ENCODE measurements at places on chromosomes 1 and 21.
A peak's percentile ranks its signal among the peaks of the same experiment; 100 is the strongest.

GRCh38 chr1:30822966-30823581, 65.5 kb upstream of the LAPTM5 start:
- no peak for DNase-seq

DNA sequence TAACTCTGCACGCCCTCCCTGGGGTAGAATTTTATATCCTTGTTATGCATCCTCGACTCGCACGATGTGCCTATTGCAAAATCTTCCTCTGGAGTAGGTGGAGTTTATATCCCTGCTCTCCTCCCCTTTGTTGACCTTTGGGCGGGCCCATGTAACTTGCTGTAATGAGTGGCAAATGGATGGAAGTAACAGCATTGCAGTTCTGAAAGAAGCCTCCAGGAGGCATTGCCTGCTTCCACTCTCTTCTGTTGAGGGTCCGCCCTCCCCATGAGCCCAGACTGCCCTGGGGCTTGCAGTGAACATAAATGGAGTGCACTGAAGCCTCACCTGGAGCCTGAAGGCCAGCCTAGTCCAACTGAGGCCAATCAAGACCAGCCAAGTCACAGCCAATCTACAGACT, 62.2 kb upstream of the GRIK3 start:
- DNase-seq, result peak; percentile 12

GRCh38 chr21:38623552-38623951, 125.3 kb upstream of the ERG start:
- no peak for DNase-seq

- no peak for DNase-seq
Observed at GRCh38 chr1:8627728-8628127, 189.7 kb downstream of the RERE start.

DNA sequence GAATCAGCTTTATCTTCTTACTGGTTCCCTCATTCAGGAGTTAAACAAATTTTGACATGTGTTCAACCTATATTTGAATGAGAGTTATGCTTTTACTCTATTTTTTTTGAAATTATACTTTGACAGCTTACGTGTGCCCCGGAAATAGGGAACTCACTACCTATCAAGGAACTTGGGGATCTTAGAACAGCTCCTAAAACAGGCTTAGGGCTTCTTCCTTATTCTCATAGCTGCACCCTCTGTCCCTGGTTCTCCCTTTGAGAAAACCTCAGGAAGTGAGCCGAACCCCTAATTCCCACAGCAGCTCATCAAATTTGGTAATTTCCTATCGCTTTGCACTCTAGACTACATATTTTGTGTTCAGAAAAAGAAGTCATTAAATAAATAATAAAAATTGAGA, 81.2 kb upstream of the RUNX3 start:
- DNase-seq, result no peak

DNA sequence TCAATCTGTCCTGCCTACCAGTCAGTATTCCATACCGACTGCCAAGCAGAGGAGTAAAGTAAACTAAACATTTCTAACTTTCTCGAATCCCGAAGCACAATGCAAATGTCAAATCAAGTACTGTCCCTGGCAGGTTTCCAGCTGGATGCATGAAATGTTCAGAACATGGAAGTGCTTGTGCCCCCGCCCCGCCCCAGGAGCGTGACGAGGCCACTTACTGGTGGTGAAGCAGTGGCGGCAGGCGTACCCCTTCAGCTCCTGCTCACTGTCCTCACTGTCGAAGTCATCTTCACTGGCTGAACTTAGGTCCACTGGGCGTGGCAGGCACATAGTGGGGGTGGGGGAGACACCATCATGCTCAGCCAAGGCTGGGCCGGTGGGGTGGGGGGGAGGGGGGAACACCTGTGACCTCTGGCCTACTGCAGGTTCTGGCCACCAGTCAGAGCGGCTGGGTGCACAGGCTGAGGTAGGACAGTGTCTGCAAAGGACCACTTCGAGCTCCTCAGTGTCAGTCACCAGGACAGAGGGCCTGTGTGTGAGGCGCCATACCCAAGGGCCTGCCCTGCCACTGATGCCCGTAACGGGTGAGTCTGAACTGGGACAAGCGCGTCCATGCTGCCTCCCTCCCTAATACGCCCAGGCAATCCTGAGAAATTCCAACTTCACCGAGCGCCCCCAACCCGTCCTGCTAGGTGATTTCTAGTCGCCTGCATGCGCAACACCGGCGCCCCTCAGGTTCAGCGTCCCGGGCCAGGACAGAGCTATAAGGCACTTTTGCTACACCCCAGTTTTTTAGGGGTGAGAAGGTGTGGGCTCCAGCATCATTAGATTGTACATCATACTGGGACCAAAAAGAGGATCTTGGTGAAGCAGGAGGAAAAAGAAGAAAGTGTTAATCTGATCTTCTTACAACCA, 46.9 kb downstream of the SLC45A1 start:
- DNase-seq, result no peak

DNA sequence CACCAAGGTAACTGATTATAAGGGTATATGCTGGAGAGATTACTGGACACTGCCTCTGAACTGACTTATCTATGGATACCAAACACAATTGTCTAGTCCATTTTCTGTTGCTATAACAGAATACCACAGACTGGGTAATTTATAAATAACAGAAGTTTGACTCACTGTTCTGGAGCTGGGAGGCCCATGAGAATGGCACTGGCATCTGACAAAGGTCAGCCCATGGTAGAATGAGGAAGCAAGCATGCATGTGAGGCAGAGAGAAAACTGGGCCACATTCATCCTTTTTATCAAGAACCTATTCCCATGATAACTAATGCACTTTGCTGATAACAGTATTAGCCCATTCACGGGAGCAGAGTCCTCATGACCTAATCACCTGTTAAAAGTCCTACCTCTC, 37.4 kb downstream of the FCER1A start:
- DNase-seq, result no peak

GRCh38 chr1:87335175-87335884, 6.7 kb downstream of the LMO4 start:
- peak; percentile 79 for DNase-seq

DNA sequence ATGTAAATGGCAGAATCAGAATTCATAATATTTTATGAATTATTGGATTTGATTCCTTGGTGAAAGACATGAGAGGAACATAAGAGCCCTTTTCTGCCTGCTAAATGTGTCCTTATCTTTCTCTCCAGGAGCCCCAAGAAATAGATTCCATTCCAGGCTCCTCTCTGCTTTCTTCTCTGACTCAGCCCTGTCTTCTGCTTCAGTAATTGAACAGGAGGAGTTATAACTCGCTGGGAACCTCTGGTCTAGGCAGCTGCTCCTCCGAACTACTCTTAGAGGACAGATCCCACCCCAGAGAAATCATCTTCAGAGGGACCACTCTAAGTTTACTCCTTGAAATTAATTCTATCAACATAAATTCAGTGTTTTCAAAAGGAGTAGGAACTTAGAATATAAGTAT, 78.4 kb downstream of the RGS21 start:
- DNase-seq, result no peak

DNA sequence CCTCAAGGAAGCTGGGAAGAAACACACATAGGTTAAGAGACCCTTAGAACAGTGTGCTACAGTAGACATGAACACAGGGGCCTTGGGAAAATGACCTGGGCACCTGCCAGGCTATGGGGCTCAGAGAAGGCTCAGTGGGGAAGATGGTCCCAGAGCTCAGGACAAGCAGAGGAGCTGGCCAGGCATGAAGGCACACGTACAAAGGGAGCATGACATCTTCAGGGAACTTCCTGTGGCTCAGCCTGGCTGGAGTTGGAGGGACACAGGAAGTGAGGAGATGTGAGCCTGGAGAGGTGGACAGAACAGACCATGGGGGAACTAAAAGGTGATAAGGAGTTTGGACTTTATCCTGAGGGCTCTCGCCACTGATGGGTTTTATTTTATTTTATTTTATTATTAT, 3.8 kb upstream of the SLC50A1 start:
- no peak for DNase-seq

- DNase-seq, result no peak
Observed at GRCh38 chr21:35645991-35646390, 414.3 kb downstream of the SETD4 start.

GRCh38 chr1:37323486-37324377, 150.6 kb upstream of the ZC3H12A start:
- DNase-seq, result peak; percentile 11

DNA sequence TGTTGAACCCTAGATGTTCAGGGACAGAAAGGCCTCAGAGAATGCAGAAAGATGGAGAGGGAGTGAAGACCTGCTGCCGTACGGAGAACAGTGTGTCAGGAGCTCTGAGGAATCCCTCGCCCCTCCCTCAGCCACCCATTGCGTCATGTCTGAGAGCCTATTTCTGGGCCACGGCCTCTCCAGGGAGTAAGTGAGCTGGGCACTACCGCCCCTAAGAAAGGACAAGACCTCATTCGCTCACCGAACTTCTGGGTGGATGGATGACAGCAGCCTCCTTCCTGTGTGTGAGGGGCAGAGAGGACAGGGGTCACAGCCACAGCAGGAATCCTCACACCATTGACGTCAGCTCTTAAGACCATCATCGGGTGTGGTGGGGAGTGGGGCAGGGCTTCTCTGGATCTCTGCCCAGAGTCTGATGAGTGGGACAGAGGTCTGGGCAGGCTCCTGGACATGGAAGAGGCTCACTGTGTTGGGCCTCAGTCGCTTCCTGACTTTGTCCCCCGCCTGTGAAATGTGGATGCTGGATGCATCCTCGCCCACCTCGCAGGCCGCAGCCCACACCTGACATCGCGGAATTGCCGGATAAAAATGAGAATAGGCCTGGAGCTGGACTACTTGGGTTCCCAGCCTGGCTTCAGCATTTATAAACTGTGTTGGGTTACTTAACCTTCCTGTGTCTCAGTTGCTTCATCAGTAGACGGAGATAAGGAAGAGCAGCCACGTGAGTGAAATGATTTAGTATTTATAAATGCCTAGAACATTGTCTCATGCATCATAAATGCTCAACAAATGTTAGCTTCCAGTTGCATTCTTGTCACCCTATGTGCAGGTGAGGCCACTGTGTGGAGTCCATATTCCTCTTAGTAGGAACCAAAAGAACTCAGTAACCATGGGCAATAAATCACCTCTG, 238.6 kb downstream of the TRABD2B start:
- no peak for DNase-seq

GRCh38 chr1:58924821-58925220, 141.0 kb upstream of the JUN start:
- no peak for DNase-seq

DNA sequence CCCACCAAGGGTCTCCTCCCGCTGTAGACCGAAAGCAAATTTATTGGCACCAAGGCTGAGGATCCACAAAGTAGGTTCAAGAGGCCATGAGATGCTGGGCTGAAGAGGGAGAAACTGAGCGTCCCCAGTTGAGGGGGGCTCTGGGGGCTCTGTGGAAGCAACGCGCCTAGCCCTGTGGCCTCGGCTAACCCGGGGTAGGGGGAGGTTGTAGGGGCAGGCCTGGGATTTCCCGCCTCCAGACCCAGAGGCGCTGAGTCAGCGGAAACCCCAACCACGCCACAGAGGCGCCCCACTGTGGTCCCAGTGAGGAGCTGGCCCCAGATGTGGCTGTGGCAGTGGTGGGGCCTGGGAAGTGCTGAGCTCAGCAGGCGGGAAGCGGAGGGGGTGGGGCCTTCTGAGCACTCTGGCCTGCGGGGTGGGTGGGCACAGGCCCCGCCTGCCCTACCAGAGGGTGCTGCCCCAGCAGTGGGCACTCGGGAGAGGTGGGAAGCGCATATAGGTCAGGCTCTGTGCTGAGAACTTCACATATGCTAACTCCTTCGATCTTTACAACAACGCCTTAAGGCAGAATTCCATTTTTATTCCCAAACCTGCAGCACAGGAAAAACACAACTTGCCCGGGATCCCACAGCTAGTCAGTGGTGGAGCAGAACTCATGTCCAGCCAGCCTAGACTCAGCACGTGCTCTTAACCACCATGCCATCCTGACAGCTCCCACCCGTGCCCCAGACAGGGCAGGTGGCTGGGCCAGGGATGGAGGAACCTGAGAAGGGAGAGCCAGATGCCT, 1.5 kb upstream of the COL16A1 start:
- no peak for DNase-seq

- no peak for DNase-seq
Observed at GRCh38 chr1:212267460-212267859, 17.8 kb upstream of the PPP2R5A start.

- no peak for DNase-seq
Observed at GRCh38 chr1:75764057-75764655, 21.9 kb upstream of the RABGGTB start.

- DNase-seq, result no peak
Observed at GRCh38 chr1:172176206-172176605, 244.3 kb upstream of the C1orf105 start.

DNA sequence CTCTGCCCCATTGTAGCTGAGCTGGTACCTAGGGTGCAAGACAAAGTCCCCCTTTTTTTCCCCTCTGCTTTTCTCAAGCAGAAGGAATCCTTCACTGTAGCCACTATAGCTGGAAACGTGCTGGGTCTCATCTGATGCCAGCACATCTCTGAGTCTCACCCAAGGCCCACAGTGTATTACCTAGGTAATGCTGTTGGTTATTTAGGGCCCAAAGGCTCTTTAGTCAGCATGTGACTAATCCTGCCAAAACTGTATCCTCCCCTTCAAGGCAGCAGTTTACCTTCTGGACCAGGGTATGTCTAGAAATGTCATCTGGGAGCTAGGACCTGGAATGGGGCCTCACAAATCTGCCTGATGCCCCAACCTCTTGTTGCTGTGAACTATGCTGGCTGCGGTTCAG, 423.4 kb downstream of the NUF2 start:
- DNase-seq, result no peak

DNA sequence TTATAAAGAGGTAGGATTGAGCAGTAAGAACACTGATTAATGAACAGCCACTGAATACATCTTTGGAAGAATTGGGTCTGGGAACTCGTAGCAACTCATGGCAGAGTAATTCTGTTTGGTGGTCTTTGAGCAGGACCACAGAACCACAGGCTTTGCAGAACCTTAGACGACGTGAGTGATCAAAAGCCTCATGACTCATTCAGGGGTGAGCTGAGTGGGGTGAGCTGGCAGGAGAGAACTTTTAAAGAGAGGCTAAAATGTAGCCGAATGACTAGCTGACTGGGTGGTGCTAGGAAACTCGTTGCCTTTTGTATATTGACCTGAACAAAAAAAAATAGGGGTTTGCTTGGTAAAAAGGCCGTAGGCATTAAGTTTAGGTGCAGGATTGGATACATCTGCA, 313.8 kb downstream of the TGFB2 start:
- no peak for DNase-seq

DNA sequence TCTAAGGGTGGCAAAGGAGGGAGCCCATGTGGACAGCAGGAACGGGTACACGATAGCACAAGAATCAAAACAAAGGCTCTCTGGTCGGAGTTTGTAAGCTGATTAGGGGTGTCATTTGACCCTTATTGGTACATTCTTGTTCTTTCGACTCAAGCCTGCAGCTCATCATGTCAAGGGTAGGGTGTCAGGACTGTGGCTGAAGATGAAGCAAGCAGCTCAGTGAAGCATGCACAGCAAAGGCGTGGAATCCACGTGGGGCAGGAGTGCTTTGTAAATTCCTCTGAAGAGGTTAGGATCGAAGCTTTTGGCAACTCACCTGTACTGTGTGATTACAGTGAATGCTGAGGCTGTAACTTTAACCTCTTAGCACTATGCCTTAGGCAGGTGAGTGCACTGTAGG, 4.7 kb upstream of the ABCB10 start:
- no peak for DNase-seq

DNA sequence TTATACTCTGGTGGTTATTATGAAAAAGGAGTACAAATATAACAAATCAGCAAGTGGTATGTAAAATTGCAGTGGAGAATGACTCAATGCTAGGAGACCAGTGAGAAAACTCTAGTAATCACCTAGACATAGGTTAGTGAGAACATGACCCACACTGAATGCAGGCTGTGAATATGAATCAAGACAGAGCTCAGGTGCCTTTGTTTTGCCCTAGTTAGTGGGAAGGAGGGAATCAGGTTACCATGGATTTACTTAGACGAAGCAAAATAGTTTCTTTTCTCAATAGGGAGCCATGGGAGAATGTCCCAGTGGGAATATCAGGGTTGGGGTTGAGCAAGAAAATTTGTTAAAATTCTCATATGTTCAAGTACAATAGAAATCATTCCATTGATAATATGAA, 10.6 kb upstream of the GCLM start:
- no peak for DNase-seq
